ENCODE measurements at places on chromosomes 4 and X.

GRCh38 chr4:16029886-16030285 lies 53.9 kb downstream of the PROM1 start:
- DNase-seq = no peak

DNA sequence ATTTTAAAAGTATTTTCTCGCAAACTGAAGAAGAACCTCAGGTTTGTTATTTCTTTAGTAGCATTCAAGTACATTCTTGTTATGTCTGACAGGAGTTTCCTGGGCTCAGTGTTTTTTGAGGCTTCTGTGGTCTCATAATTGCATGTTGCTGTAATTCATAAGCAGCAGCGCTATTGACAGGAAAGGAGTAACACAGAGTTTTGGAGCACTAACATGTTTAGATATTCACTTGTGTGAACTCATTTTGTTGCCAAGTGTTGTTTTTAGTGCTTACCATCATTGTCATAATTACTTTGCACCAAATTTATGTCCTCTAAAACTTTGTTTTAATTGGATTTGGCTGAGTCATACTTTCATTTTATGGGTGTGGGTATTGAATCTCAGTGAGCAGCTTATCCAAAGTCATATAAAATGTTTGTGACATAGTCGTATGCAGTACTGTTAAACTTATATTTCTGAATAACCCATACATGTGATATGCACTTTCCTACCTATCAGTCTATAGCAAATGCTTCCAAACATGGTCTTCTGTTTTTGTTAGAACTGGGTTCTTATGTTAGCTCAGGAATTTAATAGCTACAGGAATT lies 358.7 kb upstream of the CTSO start:
- DNase-seq = no peak

DNA sequence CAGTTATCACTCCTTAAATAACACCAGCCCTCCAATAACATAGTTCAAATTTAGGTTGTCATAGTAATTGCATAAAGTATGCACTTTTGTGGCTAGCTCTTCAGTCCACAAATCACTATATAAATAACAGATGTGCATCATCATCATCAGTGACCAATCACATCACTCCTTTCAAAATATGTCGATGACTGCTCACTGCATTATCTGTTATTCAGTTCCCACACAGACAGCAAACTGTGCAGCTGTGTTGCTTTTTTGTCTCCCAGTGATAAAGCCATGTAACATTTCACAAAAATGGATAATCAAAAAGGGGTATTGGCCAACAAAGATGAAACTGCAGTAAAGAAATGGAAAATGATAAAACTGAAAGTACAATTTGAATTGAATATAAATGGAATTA lies 205.4 kb downstream of the DCLK2 start:
- no peak for DNase-seq

DNA sequence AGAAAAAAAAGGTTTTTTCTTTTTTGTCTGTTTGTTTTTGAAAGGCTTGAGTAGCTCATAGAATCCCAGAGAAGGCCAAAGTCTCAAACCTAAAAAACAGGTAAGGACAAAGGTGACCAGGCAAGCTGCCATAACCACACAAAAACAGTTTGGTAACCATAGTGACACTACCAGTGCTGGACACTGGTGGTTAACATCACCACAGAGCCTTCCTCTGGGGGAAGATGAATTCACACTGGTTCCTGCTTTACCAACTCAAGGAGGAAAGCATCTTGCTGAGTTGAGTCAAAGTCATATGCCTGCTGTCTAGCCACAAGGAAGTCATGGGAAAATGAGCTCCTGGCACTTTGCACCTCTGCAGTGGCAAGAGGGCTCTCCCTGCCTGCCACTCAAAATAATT lies 32.5 kb downstream of the IDS start:
- no peak for DNase-seq

DNA sequence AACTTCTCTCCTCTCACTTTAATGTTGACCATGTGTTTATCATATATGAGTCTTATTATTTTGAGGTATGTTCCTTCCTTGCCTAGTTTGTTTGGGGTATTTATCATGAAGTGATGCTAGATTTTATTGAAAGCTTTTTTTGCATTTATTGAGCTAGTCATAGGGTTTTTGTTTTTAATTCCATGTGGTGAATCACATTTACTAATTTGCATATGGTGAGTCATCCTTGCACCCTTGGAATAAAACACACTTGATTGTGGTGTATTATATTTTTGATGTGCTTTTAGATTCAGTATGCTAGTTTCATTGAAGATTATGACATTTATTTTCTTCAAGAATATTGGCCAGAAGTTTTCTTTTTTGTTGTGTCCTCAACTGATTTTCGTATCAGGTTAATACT lies 464.6 kb downstream of the PCDH18 start:
- no peak for DNase-seq

- no peak for DNase-seq
These were observed 85.5 kb downstream of the USP46 start for GRCh38 chr4:52573551-52573950.

GRCh38 chr4:26685250-26685649 lies 101.4 kb downstream of the TBC1D19 start:
- DNase-seq = no peak

DNA sequence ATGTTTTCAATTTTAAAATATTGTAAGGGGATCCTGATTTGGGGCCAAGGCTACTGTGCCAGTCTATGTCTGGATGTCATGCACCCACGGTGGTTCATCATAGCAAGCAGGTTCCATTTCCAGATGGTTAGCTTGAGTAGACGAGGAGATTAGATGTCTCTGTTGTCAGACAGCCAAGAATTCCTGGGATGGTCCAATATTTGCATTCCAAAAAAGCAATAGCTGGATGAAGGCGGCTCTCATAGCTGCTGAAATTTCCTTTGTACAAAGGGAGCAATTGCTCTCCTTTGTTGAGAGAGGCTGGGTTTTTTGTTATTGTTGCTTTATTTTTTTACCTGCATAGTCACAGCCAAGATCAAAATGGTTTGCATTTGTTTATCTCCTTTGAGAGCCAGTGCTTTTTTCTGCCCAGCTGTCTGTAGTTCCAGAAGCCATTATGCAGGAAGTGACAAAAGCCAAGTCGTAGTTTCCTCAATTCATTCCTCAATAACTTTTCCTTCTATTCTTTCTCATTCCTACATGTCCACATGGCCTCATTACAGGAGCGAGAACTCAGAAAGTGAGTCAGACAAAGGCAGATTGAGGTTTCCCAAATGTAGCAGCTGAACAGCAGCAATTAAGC lies 107.9 kb downstream of the MMRN1 start:
- DNase-seq = no peak

- DNase-seq = no peak
These were observed 25.1 kb upstream of the PLAC8 start for GRCh38 chr4:83139514-83140156.

GRCh38 chr4:52057196-52057595 lies 6.1 kb downstream of the SPATA18 start:
- DNase-seq = no peak

GRCh38 chr4:174120446-174121295 lies 162.8 kb downstream of the FBXO8 start:
- DNase-seq = no peak

DNA sequence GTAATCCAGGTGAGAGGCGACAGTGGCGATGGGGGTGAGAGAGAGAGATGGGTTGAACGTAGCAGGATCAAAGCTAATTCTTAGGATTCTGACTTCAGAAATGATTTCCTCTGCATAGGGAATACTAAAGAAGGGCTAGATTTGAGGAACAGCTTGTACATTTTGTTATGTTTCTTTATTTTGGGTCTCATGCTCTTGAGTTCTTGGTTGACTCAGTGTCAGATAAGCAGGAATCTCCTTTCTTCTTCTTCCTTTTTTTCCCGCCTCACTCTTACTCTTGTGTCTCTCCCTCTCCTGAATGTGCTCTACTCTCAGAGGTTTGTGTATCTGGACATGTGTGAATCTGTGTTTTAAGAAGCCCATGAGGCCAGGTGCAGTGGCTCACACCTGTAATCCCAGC lies 36.4 kb downstream of the FAM193A start:
- no peak for DNase-seq

DNA sequence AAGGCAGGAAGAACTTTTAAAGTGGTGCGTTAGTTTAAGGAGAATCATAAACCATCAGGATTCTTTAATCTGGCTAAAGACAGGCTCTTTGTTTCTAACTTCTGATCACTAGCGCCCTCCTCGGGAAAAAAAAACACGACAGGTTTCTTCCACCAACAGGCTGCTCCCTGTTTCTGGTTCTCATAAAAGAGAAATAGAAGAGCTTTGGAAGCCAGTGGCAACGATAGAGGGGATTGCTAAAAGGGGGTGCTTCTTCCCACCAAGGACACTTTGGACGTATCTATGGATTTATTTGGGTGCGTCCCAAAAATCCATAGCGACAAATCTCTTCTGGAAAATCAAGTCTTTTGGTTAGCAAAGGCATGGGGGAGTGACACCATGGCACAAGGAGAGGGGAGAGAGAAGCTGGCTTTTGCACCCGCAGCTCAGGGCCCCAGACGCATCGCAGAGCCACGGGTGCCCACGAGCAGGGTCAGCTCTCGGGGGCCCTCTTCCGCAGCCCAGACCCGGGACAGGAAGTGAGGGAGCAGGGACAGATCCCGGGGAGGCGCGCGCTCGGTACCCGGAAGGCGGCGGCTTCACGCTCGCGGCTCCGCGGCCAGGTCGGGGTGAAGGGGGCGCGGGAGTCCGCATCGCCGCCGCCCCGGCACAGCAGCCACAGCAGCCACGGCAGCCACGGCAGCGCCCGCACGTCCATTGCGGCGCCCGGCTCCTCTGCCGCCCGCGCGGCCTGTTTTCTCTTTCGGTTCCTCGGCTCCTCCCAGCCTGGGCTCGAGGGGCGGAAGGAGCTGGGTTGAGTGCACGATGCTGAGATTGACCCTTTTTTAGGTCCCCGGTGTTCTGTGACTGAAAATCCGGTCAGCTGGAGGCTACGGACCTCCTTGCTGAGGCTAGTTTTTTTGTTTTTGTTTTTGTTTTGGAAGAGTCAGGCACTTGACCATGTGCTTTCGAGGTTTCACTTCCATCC lies at the start of gene CTSO:
TSS of gene CTSO (minus strand) at position 716 of the 967 bp plus-strand sequence. CDS start at position 697, 19 bp downstream.
- DNase-seq = peak; percentile 62

- no peak for DNase-seq
These were observed 485.5 kb downstream of the NAF1 start for GRCh38 chr4:162681212-162681611.

DNA sequence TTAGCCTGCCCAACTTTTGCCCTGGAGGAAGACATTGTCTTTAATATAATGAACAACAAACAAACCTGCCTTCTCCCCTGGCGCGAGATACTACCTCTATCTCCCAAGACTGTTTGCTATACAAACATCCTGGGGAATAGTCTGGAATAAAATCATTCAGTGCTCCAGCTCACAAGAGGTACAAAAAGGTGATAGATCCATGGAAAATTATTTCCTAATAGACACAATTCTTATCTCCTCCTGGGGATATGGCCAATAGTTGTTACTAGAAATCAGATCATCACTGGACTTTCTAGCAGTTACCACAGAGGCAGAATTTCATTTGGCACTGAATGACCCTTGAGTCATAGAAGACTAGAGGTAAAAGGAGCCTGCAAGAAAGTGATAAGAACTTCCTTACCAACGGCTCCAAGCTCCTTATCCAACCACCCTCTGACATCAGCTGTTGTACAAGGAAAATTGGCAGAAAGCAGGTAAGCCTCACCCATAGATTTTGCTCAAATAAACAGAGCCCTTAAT lies 38.1 kb downstream of the MID1 start:
- DNase-seq = no peak

DNA sequence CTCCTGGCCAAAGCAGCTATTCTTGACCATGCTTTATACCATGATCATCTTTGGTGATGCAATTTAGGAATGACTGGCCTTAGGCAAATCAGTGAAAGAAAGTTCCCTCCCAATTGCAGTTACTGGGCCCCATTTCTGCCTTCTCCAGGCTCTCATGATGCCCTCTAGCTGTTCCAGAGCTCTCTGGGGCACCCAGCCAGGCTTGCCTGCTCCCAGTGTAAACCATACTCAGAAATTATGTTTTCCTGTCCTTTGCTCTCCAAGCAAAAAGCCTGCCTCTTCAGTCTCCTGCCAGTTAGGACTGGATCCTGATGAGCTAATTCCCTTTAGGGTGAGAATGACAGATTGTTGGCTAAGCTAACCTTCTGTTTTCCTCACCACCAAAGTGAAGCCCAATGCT lies 85.3 kb upstream of the RBPJ start:
- DNase-seq = no peak

DNA sequence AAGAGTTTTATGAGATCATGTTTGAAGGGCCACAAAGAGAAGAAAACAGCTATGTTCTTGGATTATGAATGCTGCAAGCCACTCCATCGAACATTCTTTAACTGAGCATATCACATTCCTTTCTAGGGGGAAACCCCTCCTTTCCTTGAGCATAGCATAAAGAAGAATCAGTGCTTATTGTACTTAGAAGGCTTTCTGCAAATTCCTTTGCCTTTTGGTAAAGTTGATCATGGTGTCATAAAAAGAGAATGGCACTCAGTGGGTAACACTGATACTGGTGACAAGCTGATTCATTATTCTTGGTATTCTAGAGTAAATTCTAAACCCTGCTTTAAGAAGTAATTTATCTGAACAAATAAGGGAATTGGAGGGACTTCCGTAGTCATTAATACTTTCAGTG lies 88.5 kb upstream of the GPR34 start:
- DNase-seq = no peak

DNA sequence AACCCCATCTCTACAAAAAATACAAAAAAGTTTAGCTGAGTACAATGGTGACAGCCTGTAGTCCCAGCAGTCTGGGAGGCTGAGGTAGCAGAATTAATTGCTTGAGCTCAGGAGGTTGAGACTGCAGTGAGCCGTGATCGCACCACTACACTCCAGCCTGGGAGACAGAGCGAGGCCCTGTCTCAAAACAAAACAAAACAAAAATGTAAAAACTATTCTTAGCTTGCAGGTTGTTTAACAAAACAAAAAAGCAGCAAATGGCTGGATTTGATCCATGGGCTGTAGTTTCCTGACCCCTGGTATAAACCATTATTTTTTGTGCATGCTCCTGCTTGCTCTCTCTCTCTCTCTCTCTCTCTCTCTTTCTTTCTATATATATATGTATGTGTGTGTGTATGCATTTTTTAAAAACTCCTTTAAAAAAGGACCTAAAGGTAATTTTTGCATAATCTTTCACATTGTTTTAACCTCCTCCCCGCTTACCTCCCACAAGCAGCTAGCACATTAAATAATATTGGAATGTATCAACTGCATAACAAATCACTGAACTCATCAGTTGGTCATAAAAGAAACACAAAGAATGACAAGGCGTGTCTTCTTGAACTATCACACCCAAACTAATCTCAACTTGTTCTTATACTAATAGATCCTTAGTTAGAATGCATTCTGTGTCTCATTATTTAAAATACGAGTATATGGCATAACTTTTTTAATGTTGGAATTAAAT lies 4.8 kb downstream of the AREG start:
- DNase-seq = no peak

DNA sequence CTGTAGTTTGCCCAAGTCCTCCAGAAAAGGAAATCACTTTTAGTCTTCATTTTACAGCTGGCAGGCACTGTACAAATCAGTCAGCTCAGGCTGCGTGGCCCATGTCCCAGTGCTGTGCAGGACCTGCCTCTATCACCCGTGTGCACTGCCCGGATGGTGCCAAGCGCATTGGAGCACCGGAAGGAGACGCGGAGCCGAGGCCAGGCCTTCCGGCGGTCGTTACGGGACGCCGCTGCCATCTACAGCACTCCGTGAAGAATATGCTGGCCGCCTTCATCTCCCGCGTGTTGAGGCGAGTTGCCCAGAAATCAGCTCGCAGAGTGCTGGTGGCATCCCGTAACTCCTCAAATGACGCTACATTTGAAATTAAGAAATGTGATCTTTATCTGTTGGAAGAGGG lies at the start of gene PDHA2:
TSS of gene PDHA2 (plus strand) at position 203 of the 400 bp plus-strand sequence. CDS start at position 261, 58 bp downstream.
- no peak for DNase-seq

Data from memory B cell (primary cell).